ENCODE measurements at places on chromosomes 7 and 10. TPM values are rescaled to one million over a fixed set of nuclear protein-coding genes. Genes with fewer than 3 reads are reported as not detected.

DNA sequence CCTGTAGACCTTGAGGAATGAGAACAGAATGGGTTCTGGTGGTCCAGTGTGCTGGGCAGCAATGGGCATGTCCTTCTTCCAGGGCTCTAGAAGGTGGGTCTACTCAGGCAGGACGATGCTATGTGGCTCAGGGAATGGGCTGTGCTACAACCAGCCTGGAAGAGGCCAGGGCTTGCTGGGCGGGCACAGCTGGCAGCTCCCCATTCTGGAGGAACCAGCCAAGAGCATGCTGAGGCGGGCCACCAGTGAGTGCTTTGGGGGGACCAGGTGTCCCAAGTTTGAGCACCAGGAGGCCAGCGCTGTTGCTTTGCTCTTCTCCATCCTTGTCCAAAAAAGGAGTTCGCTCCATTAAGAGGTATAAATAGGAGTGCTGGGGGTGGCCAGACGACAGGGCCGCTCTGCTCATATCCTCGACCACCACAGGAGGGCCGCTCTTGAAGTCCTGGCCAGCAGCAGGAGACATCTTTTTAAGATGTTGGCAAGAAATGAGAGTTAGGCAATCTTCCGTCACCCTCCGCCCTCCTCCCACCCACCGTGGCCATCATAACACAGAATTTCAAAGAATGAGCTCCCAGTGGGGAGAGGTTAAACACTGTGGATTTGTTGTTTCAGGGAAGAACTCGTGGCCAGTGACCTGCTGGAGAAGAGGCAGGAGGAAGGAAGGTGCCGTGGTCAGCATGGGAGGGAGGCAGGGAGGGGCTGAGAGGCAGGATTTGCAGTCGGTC, 141.3 kb downstream of the GRK5 start:
- DNase-seq: no peak
- no peaks in the 10 kb centered on the region for H3K4me1 ChIP-seq
- H3K27ac ChIP-seq: no peak overlapping the region
- H3K36me3 ChIP-seq: peaks cover 5% of the 10 kb centered on the region
- no peaks in the 10 kb centered on the region for H3K27me3 ChIP-seq
- H3K4me3 ChIP-seq: no peak overlapping the region

IFIT5 gene
- total RNA-seq: 32.5 TPM

AKR1C1 gene
- 0.81 TPM for total RNA-seq

GRCh38 chr7:77797734-77798393, 370 bp downstream of the TMEM60 start:
- H3K4me1 ChIP-seq: peaks cover 19% of the 10 kb centered on the region
- H3K4me3 ChIP-seq: peak overlapping the region; percentile 79
- no peak for DNase-seq

DNA sequence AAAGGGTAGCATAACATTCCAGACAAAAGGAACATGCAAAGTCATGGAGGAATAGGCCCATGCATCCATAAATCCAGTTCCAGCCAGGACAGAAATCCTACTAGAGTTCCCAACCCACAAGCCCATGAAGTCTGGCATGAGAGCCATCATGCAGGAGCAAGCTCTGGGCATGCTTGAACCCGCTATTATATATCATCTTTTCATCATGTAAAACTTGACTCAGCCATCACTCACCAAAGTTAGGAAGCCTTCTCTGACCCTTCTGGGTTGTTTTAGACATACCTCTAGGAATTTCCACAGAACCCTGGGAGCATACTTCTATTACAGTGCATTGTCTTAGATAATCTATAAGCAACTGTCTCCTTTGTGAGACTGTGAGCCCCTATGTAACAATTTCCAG, 293.0 kb upstream of the NPSR1 start:
- H3K27me3 ChIP-seq: no peaks in the 10 kb centered on the region
- H3K4me1 ChIP-seq: no peaks in the 10 kb centered on the region
- no peak for DNase-seq

- H3K36me3 ChIP-seq: no peaks in the 10 kb centered on the region
- H3K27ac ChIP-seq: no peak overlapping the region
These were observed 923.4 kb downstream of the REEP3 start for GRCh38 chr10:64444564-64444963.

DNA sequence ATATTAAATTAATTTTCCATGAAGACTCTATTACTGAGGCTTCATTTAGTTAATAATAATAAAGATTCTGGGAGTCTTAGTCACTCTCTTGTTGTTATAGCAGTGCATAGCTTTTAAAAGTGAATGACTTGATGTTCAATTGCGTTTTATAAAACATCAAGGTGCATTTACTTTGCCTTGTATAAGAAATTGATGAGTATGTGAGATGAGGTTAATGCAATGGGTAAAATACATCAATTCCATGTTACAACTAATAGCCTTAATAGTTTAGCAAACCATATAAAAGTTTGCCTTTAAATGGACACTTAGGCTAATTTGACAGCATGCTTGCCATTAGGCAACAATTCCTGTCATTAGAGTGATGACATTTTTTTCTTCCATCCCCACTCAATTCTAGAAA, 173.6 kb upstream of the TEX47 start:
- DNase-seq: no peak
- no peaks in the 10 kb centered on the region for H3K36me3 ChIP-seq
- H3K4me3 ChIP-seq: no peak overlapping the region
- no peaks in the 10 kb centered on the region for H3K4me1 ChIP-seq
- no peak overlapping the region for H3K27ac ChIP-seq
- no peaks in the 10 kb centered on the region for H3K27me3 ChIP-seq

- H3K27me3 ChIP-seq: no peaks in the 10 kb centered on the region
- no peak for DNase-seq
- no peak overlapping the region for H3K27ac ChIP-seq
- H3K4me3 ChIP-seq: no peak overlapping the region
- no peaks in the 10 kb centered on the region for H3K36me3 ChIP-seq
These were observed 240.4 kb downstream of the CAMK1D start for GRCh38 chr10:12589791-12590190.

DNA sequence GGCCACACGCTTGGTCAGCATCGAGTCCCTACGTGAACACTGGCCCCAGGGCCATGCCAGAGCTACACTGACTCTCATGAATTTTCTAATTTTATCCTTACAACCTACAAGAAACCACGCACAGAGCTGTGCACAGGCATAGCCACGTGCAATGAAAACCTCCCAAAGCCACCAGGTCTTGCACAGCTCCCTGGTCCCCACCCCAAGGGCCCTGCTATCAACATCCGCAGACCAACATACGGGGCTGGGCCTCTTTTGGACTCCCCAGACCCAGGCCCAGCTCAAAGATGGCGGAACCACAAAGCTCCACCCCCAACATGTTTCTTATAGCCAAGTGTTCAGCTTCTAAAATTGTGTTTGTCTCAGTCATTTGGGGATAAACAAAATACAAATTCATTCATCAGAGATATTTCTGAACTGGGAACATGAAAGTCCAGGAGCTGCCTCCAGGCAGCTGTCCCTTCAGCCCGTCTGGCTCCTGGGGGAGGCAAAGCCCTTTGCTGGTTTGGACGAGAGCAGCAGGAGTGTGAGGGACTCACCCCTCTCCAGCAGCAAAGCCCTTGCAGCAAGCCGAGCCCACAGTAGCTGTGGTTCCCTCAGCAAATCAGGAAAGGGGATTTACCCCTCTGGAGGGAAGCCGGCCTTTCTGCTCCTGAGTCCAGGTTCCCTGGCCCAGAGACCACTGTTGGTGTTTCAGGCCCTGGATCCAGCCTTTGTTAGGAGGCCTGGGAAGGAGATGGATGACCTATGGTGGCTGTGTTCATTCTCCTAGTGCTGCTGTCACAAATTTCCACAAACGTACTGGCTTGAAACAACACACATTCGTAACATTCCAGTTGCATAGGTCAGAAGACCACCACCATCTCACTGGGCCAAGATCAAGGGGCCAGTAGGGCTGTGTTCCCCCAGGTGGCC, 75.1 kb downstream of the OAT start:
- no peaks in the 10 kb centered on the region for H3K36me3 ChIP-seq
- no peaks in the 10 kb centered on the region for H3K27me3 ChIP-seq
- peaks cover 13% of the 10 kb centered on the region for H3K4me1 ChIP-seq
- DNase-seq: no peak

- H3K4me1 ChIP-seq: peaks cover 10% of the 10 kb centered on the region
- H3K4me3 ChIP-seq: no peak overlapping the region
- H3K27me3 ChIP-seq: no peaks in the 10 kb centered on the region
- no peak for DNase-seq
These were observed 97.4 kb downstream of the KLF6 start for GRCh38 chr10:3687510-3688081.

FGF8 gene
- total RNA-seq: not detected

FRMPD2 gene
- total RNA-seq: not detected

- no peaks in the 10 kb centered on the region for H3K27me3 ChIP-seq
- no peak for DNase-seq
- peaks cover 4% of the 10 kb centered on the region for H3K36me3 ChIP-seq
- no peak overlapping the region for H3K4me3 ChIP-seq
- no peaks in the 10 kb centered on the region for H3K4me1 ChIP-seq
These were observed 9.1 kb downstream of the BMPR1A start for GRCh38 chr10:86765548-86765947.

- DNase-seq: no peak
- H3K36me3 ChIP-seq: 0 out of 2 replicates have a peak, but pooled peaks cover 2% of the 10 kb centered on the region
- no peak overlapping the region for H3K4me3 ChIP-seq
- no peaks in the 10 kb centered on the region for H3K27me3 ChIP-seq
- H3K4me1 ChIP-seq: peaks cover 3% of the 10 kb centered on the region
These were observed 157.3 kb downstream of the NOC3L start for GRCh38 chr10:94205396-94205831.

GRCh38 chr7:134004829-134005505, 122.2 kb upstream of the LRGUK start:
- H3K36me3 ChIP-seq: no peaks in the 10 kb centered on the region
- H3K27me3 ChIP-seq: no peaks in the 10 kb centered on the region
- H3K4me3 ChIP-seq: no peak overlapping the region
- DNase-seq: no peak
- no peaks in the 10 kb centered on the region for H3K4me1 ChIP-seq

C10orf53 gene
- total RNA-seq: not detected

FAM25C gene
- total RNA-seq: not detected

GRCh38 chr10:124175701-124176348, 82.4 kb upstream of the CHST15 start:
- no peaks in the 10 kb centered on the region for H3K27me3 ChIP-seq
- no peaks in the 10 kb centered on the region for H3K4me1 ChIP-seq
- H3K36me3 ChIP-seq: no peaks in the 10 kb centered on the region
- no peak for DNase-seq
- no peak overlapping the region for H3K27ac ChIP-seq
- H3K4me3 ChIP-seq: no peak overlapping the region

EN2 gene
- total RNA-seq: not detected

DNA sequence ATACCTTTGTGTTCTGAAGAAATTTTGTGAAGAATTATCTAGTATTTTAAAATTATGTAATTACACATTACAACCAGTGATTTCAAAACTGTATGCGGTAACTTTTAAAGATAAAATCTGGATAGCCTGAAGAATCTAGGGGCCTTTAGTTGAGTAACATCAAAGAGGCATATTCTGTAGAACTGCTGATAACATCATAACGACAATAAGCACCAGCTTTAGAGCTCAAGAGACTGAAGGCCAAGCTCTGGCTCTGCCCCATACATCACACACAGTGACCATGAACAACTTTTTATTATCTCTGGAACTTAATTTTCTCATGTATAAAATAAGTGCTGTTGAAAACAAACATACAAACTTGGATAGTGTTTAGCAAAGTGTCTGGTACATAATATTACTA, 121.1 kb upstream of the RHOBTB1 start:
- H3K4me3 ChIP-seq: no peak overlapping the region
- no peak overlapping the region for H3K27ac ChIP-seq
- H3K36me3 ChIP-seq: no peaks in the 10 kb centered on the region
- peaks cover 7% of the 10 kb centered on the region for H3K4me1 ChIP-seq

CFAP43 gene
- total RNA-seq: 0.16 TPM

- no peak overlapping the region for H3K27ac ChIP-seq
- DNase-seq: no peak
- peaks cover 9% of the 10 kb centered on the region for H3K36me3 ChIP-seq
- H3K4me1 ChIP-seq: no peaks in the 10 kb centered on the region
- H3K27me3 ChIP-seq: no peaks in the 10 kb centered on the region
These were observed 51.2 kb downstream of the PUS7 start for GRCh38 chr7:105470846-105471245.

Data from SJSA1 (cell line).